Right ventricle myocardium inferior (tissue), 1 donor: ENCODE measurements at places on chromosomes 1 and 21.

GRCh38 chr21:37436174-37436573 is 69.6 kb downstream of the DYRK1A start:
- DNase-seq: no peak

DNA sequence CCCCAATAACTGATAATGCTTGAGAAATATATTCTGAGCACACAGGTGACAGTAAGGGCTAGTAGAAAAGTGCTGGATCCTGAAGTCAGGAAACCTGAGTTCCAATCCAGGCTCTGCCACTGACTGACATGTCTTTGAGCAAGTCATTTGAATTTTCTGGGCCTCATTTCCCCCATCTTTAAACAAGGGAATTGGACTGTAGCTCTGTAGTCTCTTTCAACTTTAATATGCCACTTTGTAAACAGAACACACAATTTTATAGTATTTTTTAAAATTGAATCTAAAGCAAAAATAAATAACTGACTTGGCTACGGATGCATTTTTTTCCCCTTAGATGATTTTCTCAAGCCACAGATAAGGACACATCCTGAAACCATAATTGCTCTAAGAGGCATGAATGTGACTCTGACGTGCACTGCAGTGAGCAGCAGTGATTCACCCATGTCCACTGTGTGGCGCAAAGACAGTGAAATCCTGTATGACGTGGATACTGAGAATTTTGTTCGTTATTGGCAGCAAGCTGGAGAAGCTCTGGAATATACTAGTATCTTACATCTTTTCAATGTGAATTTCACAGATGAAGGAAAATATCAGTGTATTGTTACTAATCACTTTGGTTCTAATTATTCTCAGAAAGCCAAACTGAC is 37.0 kb downstream of the LRIG2 start:
- no peak for DNase-seq

DNA sequence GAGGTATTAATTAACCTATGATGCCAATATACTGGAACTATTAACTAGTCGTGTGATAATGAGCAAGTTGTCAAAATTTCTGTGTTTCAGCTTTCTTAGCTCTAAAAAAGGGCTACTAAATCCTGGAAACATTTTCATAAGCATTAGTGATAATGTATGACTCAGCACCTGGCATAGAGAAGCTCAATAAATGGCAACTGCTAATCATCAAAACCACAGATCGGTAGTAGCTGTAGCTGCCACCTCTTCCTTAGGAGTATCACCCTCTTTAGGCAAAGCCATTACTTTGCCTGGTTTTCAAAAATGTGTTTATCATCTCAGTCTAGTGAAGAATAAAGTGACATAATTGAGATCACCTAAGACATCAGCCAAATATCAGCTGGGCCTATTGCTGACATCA is 75.5 kb downstream of the TPR start:
- DNase-seq: no peak

GRCh38 chr1:66383611-66384010 is 150.3 kb upstream of the SGIP1 start:
- no peak for DNase-seq

DNA sequence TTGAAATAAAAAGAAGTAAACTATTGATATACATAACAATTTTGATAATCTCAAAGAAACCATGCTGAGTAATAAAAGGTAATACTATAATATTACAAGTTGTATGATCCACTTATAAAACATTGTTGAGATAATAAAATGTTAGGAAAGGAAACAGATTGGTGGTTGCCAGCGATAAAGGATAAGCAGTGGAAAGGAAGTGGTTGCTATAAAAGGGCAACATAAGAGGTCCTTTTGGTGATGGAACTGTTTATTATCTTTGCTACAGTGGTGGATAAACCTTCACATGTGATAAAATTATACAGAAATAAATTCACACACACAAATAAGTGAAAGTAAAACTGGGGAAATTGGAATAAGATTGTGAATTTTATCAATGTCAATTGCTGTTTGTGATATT is 15.1 kb downstream of the OR6F1 start:
- DNase-seq: no peak
